ENCODE measurements at places on chromosomes 3 and 15.

- no peak for DNase-seq
Measured at GRCh38 chr3:98613616-98614015, 20.2 kb upstream of the CPOX start.

DNA sequence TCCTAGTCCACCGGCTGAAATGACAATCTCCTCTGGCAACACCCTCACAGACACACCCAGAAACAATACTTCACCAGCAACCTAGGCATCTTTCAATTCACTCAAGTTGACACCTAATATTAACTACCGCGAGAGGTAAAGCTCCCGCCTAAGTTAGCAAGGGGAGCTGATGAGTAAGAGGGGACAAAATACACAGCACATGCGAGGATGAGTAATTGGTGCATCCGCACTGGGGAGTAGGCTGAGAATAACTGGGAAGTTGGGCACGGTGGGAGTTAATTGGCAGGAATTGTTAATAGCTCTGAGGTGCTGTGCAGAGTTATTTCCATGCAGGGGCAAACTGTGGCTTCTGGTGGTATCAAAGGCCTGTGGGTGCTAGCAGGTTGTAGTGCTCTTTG is 14.5 kb upstream of the PLD1 start:
- DNase-seq: no peak

GRCh38 chr3:70010346-70010745 is 10.8 kb downstream of the SAMMSON start:
- no peak for DNase-seq

- DNase-seq: no peak
Measured at GRCh38 chr3:126372413-126373145, 15.4 kb upstream of the KLF15 start.

DNA sequence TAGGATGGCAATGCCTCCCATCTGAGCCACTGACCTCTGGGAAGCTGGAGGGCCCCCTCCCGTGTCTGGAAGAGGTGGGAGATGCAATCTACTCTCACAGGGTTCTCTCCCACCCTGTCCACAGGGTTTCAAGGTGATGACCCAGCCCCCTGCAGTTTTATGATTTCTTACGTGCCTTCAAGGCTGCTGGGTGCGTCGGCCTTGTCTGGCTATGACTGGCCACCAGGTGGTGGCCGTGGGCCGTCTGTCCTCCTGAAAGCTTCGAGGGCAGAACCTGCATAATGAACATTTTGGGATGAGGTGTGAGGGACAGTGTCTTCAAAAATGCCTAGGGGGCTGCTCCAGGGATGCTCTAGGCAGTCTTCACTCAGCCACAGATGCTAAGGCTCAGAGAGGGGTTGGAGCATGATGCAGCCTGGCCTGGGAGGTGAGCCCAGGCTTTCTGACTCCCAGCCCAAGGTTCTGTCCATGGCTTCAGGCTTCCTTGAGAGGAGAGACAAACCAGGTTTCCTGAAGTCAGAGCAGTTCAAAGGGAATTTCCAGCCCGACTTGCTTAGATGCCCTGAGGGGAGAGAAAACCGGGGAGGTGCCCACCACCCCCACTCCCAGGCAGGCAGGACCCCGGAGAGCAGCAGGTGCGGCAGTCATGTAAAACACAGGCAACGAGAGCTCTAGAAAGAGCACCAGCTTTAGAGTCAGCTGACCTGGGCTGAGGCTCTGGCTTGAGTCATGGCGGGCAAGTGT is 18.7 kb downstream of the ISG20 start:
- no peak for DNase-seq

DNA sequence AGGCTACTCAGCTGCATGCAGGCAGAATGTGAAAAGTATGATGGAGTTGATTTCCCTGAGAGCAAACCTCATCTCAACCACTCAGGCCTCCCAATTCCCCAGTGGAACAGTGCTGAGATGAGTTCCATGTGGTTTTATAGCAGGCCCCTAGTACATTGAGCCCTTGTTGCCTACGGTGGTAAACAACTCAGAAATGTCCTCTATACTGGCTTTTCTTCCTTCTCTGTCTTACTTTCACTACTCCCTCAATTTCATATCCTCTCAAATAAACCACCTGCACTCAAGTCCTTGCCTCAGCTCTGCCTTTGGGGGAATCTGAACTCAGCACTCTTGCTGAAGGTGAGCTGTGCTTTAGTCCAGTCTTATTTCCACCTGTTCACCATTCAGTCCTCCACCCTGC is 399.9 kb downstream of the PDCD6IP start:
- no peak for DNase-seq

DNA sequence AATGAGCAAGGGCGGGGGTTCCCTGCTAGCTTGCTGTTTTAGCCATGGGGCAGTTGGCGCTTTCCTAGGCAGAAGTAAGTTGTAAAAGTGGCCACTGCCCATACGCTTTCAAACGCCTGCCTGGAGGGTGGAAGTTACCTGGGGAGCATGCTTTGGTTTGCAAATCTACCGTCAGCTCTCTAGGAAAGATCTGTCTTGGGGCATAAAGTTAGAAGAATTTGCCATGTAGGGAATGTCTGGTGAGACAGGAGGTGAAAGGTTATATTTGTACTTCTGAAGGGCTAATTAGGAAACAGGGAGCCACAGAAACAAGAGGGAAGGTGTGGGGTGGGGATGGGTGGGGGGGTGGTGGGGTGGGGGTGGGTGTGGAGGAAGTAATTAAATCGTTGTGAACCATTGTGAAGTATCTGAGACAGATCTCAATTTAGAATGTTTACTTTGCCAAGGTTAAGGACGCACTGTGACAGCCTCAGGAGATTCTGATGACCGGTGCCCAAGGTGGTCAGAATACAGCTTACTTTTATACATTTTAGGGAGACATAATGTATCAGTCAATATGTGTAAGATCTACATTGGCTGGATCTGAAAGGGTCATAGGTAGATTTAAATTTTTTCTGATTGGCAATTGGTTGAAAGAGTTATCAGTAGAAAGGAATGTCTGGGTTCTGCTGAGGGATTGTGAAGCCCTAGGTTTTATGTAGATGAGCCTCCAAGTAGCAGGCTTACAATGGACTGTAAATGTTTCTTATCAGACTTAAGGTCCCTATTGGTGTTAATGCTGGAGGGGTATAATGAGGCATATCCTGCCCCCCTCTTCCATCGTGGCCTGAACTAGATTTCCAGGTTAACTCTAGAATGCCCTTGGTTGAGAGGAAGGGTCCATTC is 62.0 kb upstream of the GCNT3 start:
- DNase-seq: no peak

DNA sequence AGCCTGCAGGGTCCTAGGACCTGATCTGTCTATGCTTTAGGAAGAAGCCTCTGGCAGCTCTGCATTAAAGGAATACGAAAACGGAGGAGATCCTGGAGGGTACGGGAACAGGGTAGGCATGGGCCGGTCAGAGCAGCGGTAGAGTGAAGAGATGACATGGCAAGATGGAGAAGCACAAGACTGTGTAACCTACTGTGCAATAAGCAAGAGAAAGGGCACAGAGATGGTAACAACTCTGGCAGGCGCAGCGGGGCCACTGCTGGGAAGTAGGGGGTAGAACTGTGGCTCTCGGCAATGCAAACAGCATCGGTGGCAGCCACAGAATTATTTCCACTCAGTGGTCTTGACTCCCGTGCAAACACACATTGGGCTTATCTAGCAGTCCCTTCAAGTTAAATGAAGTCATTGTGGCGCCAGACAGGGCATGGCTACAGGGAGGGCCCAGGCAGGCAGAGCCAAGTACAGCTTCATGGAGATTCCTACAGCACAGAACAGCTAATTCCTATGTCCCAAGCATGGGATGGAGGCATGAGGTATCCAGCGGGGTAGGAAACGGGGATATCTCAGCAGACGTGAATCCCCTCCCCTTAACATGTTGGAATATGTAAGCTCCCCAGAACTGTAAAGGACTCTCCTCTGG is 28.8 kb downstream of the WHAMM start:
- no peak for DNase-seq

GRCh38 chr3:38739931-38740330 is 76.1 kb downstream of the SCN10A start:
- DNase-seq: no peak

DNA sequence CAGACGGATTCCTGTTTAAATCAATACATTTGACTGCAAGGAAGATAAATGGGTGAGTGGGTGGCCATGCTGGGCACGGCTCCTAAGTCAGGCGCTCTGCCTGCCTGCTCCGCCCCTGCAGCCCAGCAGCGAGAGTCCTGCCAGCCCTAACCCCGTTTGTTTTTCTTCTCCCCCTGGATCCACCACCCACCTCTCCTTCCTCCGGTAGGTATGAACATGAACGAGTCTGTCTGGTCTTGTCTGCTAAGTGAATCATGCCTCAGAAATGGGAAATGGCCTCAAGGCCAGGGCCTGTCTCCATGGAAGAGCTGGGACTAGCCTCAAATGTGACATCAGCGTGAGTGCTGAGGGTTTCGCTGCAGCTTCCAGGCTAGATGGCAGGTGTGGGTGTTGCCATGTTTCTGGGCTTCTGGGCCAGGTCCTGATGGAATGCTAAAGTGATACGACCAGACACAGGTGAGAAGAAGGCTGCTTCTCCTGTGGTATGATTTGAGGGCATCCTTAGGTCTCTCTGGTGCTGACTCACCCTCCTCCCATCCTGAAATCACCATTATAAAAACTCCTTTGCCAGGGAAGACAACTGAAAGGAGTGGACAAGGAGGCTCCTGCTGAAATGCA is 5.6 kb upstream of the FEM1B start:
- DNase-seq: no peak

- no peak for DNase-seq
Measured at GRCh38 chr3:133169331-133170068, 131.3 kb downstream of the TMEM108 start.

DNA sequence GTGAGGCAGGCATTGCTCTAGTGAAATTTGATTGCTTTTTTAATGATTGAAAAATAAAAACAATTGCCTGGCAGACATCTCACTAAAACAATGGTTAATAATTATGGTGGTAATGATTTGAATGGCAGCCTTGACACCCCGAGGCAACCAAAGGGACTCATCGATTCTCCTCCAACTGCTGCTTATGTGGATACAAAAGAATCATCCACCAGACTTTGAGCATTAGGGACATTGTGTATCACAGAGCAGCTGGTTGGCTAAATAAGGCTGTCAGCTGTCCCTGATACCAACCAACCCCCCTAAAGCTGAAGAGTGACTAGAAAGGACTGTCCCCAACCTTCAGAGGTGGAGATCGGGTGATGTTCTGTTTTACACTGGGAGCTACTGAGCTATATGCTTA is 1.7 kb upstream of the CD47 start:
- DNase-seq: no peak

GRCh38 chr3:156727519-156728205 is 53.3 kb downstream of the TIPARP start:
- no peak for DNase-seq

GRCh38 chr15:76976141-76976540 is 18.8 kb upstream of the PSTPIP1 start:
- DNase-seq: no peak

- no peak for DNase-seq
Measured at GRCh38 chr3:32336113-32336498, 55.5 kb upstream of the CMTM7 start.

- no peak for DNase-seq
Measured at GRCh38 chr3:50644561-50644960, 27.6 kb downstream of the MAPKAPK3 start.

- DNase-seq: no peak
Measured at GRCh38 chr15:74520407-74520806, 20.6 kb upstream of the ARID3B start.

DNA sequence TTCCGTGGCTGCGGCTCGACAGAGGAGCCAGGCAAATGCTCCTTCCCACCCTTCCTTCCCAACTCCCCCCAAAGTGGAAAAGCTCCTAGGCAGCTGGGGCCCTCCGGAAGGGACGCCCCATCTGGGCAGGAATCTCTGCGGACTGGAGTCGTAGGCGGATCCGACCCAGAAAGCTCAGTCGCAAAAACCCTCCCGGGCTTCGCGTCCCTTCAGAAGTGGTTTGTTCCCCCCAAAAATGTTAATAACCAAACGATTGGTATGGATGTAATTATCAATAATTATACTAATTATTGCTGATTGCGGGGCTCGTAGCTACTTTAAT is 3.8 kb downstream of the RNU6-1 start:
- DNase-seq: no peak

- DNase-seq: no peak
Measured at GRCh38 chr3:123773681-123774431, 110.3 kb downstream of the MYLK start.

- no peak for DNase-seq
Measured at GRCh38 chr3:108998436-108998835, 44.8 kb upstream of the GUCA1C start.

GRCh38 chr3:138135146-138135832 is 3.1 kb upstream of the A4GNT start:
- DNase-seq: no peak

- no peak for DNase-seq
Measured at GRCh38 chr3:139308560-139308959, 35.3 kb upstream of the MRPS22 start.

DNA sequence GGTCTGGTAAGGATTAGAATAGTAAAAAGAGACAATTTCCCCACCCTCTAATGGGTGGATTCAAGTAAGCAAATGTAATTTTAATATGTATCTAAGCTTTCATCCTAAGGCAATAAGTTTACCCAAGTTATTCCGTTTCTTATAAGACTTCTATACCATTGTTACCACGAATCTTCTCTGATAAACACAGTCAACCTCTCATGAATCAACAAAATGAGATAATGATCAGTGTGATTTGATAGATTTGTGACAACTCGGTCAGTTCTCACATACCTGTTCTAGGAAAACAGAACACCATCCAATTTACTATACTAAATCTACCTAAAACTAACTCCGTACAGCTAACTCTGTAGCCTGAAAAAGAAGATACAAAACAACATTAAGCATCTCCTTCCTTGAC is 342.1 kb downstream of the TBL1XR1 start:
- no peak for DNase-seq

DNA sequence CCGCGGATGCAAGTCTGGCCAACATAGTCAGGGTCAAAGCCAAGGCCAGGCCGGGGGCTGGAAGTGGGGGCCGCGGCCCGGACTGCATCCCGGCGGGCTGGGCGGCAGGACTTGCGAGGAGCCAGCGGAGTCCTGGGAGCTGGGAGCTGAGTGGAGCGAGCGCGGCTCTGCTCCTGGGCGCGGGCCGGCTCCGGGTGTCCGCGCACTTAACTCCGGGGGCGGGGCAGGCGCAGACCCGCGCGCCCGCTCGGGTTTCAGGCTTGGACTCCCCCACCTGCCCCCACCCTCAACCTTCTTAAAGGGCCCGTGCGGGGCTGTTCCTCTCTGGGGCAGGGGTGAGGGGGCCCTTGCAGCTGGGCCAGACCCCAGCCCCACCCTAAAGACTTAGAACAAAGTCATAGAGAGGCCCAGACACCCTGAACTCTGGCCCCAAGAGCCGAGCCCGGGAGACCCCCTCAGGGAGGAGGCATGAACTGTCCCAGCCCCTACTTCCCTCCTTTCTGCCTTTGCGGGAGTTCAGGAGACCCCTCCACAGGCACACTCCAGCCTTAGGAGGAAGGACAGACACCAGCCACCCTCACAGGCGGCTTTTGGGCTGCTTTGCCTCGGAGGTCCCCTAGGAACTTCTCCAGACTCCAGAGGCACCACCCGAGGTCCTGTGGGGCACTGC is at the start of gene CSPG4:
TSS of gene CSPG4 (minus strand) at position 181 of the 670 bp plus-strand sequence. CDS start at position 88, 93 bp downstream.
- DNase-seq: peak; percentile 76

GRCh38 chr15:35450492-35450891 is 95.5 kb downstream of the DPH6 start:
- no peak for DNase-seq

GRCh38 chr3:186628756-186629155 is 11.4 kb upstream of the FETUB start:
- DNase-seq: no peak
